CD8-positive, alpha-beta T cell (primary cell): ENCODE measurements at places on chromosomes 1 and 21.

- DNase-seq, result no peak
These were observed 20.2 kb downstream of the NUAK2 start for GRCh38 chr1:205301205-205301821.

DNA sequence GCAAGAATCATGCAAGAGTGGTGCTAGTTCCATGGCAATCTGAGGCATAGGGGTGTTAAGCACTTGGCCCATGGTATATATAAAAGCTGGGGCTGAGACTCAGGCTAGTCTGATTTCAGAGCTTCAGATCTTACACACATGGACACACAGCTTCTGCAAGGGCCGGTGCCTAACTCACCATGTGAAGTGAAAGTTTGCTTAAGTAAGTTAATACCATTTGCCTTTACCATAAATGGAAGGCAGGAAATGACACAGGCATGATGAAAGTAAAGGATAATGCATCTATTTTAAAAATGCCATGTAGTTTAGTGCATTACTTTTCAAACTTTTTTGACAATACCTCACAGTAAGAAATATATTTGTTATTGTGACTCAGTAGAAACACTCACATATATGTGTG lies 122.6 kb downstream of the KCNJ6 start:
- DNase-seq, result no peak

GRCh38 chr1:16275591-16275990 lies 38.6 kb upstream of the CPLANE2 start:
- DNase-seq, result no peak

GRCh38 chr1:110783292-110783918 lies 89.5 kb upstream of the CD53 start:
- DNase-seq, result peak; percentile 8

DNA sequence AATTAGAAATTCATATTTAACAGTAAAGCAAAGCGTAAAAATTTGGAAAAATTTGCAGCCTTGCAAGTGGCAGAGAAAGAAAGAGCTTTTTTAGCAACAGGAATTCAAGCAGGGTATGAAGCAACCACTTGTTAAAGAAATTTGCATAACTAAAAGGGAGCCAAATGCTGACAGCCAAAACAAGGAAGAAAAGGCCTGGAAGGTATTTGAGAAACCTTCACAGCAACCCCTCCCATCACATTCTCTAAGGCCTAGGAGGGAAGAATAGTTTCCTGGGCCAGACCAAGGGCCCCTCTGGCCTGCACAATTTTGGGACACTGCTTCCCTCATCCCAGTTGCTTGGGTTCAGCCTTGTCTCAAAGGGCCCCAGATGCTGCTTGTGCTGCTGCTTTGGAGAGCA lies 672.4 kb upstream of the TMPRSS15 start:
- DNase-seq, result no peak

- DNase-seq, result no peak
These were observed 313.1 kb downstream of the PTBP2 start for GRCh38 chr1:97034651-97035050.

GRCh38 chr1:245015031-245015430 lies 139.8 kb upstream of the KIF26B start:
- DNase-seq, result no peak

DNA sequence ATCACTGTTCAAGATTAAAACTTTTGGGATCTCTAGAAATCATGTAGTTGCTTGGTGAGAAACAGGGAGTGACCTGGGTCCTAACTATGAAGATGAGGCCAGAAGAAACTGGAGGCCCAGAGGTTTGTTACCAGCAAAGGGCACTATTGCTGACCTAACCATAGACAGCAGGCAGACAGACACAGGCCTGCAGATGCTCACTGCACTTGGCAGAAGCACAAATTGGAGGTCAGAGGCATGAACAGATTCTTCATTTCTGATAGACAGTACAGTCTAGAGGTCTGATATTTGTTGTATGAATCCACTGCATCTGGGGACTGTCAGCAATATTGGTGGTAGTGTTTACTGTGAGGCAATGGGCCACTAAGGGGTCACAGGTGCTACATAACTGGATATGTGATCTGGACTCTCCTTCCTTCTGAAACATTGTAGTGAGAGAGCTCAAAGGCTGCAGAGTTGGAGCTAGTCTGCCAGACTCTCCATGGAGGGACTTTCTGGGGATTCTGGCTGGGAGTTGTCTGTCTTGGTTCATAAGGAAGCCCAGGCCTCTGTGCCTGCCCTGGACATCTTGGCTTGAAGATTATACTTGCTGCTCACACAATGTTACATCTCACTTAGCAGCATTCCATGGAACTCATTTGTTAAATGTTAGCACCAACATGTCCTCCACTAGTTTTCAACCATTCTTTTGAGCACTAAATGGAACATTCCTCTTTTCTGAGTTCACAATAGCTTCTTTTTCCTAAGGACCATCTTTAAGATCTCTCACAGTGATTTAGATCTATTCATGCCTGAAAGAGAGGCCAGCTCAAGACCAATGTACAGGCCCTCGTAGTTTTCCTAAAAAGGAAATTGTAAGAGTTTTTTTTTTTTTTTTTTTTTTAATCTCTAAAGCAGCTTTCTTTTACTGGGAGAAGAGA lies 26.9 kb upstream of the CCN1 start:
- no peak for DNase-seq

DNA sequence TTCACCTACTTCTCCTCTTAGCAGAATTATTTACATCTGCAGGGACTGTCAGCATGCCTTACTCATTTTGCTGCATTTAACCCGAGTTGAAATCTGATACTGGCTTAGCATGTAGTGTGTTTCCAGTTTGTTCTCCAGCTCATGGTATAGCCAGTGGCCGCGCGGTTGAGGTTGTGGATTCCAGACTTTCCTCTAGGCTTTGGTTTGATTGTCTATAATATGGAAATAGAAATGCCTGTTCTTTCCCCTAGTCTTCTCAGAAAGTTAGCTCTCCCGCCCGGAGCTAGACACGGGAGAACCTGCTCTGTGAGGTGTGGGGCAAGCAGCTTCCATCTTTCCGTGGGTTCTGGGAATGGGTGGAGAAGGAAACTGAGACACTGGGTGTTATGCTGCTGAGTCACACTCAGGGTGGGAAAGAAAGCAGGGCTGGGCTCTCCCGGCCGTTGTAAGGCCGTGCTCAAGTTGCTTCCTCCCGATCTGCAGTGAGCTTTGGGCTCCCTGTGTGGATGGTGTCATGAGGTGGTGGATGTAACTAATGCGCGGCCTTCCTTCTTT lies 206.8 kb upstream of the TMEM51 start:
- no peak for DNase-seq

DNA sequence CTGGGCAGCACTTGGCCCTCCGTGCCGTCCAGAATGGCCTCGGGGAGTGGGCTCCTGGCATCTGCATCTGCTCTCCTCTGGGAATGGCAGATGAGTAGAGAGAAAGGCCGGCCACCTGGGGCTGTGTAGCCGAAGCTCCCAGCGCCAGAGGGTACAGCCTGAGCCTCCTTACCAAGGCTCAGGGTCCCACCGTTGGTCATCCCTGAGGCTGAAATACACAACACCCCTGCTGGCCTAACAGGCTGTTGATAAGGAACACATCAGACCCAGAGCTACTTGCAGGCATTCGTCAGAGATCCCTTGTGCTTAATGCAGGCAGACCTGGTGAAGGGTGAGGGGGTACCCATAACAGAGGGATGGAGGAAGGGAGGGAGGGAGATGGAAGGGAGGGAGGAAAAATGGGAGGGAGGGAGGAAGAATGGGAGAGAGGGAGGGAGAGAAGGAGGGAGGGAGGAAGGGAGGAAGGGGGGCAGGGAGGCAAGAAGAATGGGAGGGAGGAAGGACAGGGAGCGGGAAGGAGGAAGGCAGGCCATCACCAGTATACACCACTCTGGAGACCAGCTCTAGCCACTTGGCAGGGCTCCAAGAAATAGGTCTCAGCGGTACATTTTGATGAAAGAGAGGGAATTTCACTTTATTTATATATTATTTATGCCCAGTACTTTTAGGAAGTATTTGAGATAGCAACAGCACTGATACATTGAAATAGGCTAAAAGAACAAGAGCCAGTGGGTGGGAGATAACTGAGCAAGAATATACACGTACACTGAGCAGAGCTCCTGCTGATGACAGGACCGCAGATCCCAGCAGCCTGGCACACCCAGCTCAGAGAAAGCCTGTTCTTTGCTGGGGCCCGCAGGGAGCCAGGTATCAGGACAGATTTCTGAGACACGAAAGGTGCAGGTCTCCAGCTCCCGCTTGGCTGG lies 315.0 kb upstream of the VAMP3 start:
- no peak for DNase-seq

- no peak for DNase-seq
These were observed 4.7 kb upstream of the ITGB2 start for GRCh38 chr21:44925378-44925755.

GRCh38 chr1:226549937-226550671 lies 1.5 kb downstream of the STUM start:
- DNase-seq, result no peak

DNA sequence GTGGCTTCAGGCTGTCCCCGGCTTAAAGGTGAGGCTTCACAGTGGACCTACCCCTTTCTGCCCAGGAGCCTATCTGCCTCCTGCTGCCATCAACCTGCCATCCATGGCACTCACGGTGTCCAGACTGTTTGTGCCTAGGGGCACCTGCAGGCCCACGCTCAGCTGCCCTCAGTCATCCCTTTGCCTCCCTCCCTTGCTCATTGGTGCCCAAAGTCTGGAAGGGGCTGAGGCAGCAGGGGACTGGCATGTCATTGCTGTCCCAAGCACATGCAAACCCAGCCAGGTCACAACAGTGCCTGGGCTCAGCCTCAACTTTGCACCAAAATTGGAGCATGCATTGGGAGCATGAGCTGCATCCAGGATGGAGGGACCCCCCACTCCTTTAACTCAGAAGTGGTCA lies 1142.7 kb upstream of the NCAM2 start:
- DNase-seq, result no peak

DNA sequence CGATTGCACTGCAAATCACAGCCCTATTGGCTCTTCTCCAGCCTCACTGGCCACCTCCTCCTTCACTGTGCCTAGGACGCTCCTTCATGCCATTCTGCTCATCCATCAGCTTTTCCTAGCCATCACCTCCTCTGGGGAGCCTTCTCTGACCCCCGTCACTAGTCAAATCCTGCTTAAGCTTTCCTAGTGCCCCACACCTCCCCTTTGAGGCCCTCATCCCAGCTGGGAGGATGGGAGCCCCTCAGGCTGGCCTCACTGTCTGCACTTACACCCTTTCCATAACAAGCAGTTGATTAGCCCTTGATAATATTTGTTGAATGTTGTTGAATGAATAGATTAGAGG lies 50.7 kb downstream of the KLHDC7A start:
- DNase-seq, result no peak

DNA sequence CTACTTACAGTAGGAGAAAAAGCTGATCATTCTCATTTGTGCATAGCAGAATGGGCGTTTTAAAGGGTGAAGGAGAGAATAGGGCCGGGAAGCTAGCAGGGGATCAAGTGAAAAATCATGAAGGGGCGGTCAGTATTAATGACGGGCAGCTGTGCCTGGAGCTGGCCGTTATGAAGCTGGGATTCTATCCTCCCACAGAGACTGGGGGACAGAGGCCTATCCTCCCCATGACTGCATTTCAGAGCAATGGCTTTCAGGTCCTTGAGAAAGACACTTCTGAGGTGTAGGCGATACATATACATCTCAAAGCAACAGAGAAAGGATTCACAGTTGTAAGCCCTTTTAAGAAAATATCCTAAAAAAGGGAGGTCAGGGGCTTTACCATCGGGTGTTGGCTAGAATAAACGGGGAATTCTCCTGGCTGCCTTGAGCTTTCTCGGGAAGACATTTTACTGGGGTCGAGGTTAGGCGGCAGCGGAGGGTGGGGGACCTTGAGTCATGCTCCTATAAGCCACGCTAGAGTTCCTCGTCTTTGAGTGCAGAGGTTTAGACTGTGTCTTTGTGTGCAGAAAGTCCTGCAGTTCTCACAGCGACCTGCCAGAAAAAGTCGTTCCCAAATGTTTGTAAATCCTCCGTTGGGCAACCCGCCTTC lies 559 bp upstream of the MTARC2 start:
- no peak for DNase-seq

DNA sequence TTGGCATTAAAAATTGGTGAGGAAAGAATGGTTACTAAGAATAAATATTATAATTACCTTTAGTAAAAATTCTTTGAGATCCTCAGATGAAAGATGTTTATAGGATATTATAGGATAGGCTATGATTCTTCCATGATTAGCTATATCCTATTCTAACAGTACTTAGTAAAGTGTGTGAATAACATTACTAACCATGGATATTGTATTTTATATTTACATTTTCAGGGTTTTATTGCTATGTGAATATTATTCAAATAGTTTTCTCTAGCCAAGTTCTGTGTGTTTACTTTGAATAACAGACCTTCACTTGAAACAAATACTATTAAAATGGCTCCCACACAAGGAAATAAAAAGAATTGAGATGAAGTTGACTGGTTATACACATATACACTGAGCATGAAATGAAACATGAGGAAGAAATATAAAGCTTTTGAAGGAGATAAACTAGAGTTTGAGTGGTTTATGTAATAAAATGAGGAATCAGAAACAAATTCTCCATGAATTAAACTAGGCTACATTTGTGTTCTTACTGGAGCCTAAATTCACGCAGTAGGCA lies 479.4 kb upstream of the PKN2 start:
- DNase-seq, result no peak

- no peak for DNase-seq
These were observed 89.6 kb downstream of the CCDC185 start for GRCh38 chr1:223482766-223483165.

GRCh38 chr1:113930499-113931161 lies 1.5 kb downstream of the HIPK1 start:
- DNase-seq, result peak; percentile 60

- no peak for DNase-seq
These were observed 47.0 kb upstream of the BCAR3 start for GRCh38 chr1:93728480-93729131.

GRCh38 chr21:44973598-44973997 lies 33.8 kb downstream of the SLX9 start:
- DNase-seq, result no peak

DNA sequence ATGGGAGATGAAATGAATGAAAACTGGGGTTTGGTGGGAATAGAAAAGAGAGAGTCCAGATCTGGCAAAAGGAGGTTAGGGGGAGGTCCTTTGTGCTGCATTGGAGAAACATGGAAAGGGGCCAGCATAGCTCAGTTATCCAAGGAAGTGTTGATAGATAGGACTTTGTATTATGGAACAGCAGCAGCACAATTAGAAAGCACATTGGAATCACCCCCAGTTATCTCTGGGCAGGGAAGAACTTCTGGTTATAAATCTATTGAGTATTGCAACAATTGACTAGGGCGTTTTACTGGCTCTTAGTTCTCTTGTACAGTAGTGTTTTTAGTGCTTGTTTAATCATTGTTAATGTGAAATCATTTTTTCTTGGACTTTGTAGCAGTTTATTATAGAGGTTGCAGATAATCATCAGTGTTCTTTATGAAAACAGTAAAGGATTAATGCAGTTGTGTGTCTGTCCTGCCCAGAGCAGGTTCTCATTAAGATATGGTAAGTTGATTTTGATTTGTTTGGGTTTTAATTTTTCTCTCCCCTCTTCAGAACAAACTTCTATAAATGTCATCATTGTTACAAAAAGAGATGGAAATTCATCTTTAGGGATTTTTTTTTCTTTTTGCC lies 76.6 kb downstream of the NR5A2 start:
- DNase-seq, result no peak
